ENCODE measurements at places on chromosomes 5 and 9. TPM values are rescaled to one million over a fixed set of nuclear protein-coding genes. Genes with fewer than 3 reads are reported as not detected.

The CER1 gene
- not detected for total RNA-seq

The PCDHGA12 gene
- 22.3 TPM for total RNA-seq

The OR1Q1 gene
- 0.26 TPM for total RNA-seq

The SLCO6A1 gene
- not detected for total RNA-seq

The CRHBP gene
- total RNA-seq: 0.13 TPM

The PFN3 gene
- not detected for total RNA-seq

The ELOVL7 gene
- total RNA-seq: under 0.01 TPM

The ENTPD2 gene
- total RNA-seq: not detected

The DAB2IP gene
- 36.7 TPM for total RNA-seq

The AHRR gene
- 28.8 TPM for total RNA-seq

The N4BP3 gene
- 1.5 TPM for total RNA-seq

The FAM221B gene
- not detected for total RNA-seq

The NUTM2G gene
- not detected for total RNA-seq

The CDX1 gene
- total RNA-seq: 0.12 TPM

The PAEP gene
- total RNA-seq: not detected

The PCDHB10 gene
- total RNA-seq: 0.66 TPM

The RNF183 gene
- not detected for total RNA-seq

The LCN9 gene
- total RNA-seq: not detected

The GARIN3 gene
- not detected for total RNA-seq

The PPP2R2B gene
- 0.79 TPM for total RNA-seq

The PLEKHG4B gene
- total RNA-seq: not detected

The FOXD4L4 gene
- 0.26 TPM for total RNA-seq

The ADGRD2 gene
- not detected for total RNA-seq

The AGXT2 gene
- total RNA-seq: not detected

The SHOC1 gene
- not detected for total RNA-seq

The CDKN2A gene
- total RNA-seq: 10.7 TPM

The MYOT gene
- total RNA-seq: not detected

The SV2C gene
- total RNA-seq: under 0.01 TPM

The GOLGA1 gene
- 15.1 TPM for total RNA-seq

The ZBTB5 gene
- total RNA-seq: 7.0 TPM

The ADAMTSL2 gene
- 0.79 TPM for total RNA-seq

The FCN2 gene
- not detected for total RNA-seq

The ZNF454 gene
- total RNA-seq: 1.1 TPM

The PCDHGA9 gene
- 5.7 TPM for total RNA-seq

The IFNA7 gene
- not detected for total RNA-seq

The ZDHHC21 gene
- total RNA-seq: 12.2 TPM

All from aortic smooth muscle cell (primary cell).